ENCODE measurements at places on chromosomes 3 and 15.

- DNase-seq = no peak
Measured at GRCh38 chr3:59688636-59689035, 638.8 kb upstream of the CFAP20DC start.

GRCh38 chr3:143383421-143383820, 263.9 kb downstream of the CHST2 start:
- DNase-seq = no peak

- no peak for DNase-seq
Measured at GRCh38 chr3:59685432-59685831, 635.6 kb upstream of the CFAP20DC start.

- DNase-seq = no peak
Measured at GRCh38 chr3:114417265-114417664, 123.4 kb downstream of the TIGIT start.

GRCh38 chr15:61229883-61230180, 730 bp upstream of the RORA start:
- no peak for DNase-seq

GRCh38 chr3:73592154-73593144, 32.3 kb downstream of the PDZRN3 start:
- no peak for DNase-seq

- no peak for DNase-seq
Measured at GRCh38 chr3:73447111-73447510, 177.6 kb downstream of the PDZRN3 start.

GRCh38 chr3:66037986-66038369, 740 bp downstream of the MAGI1 start:
- DNase-seq = peak; percentile 29

DNA sequence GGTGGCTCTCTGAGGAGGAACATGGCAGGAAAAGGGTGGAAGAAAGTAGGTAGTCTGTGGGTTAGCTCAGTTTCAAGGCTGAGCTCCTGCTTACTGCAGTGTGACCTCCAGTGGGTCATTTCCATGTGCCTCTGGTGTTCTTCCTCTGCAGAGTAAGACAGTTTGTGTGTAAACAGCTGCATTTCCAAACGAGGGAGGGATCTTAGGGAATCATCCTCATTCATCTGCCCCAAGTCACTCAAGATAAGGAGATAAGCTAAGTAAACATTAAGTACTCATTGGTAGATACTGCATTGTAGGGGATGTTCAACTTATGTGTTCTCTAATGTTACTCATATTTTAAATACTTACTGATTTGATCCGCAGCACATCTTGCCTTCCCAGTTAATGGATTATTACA, 83.6 kb downstream of the CLSTN2 start:
- no peak for DNase-seq

- DNase-seq = no peak
Measured at GRCh38 chr3:19272296-19272695, 124.0 kb downstream of the KCNH8 start.

All from ELR (cell line).